ENCODE measurements at places on chromosomes 3 and 15. TPM values are rescaled to one million over a fixed set of nuclear protein-coding genes. Genes with fewer than 3 reads are reported as not detected.

SLC22A13 gene
- 0.33 TPM for total RNA-seq

RYK gene
- 82.7 TPM for total RNA-seq

CYP8B1 gene
- 0.08 TPM for total RNA-seq

IL16 gene
- 1.0 TPM for total RNA-seq

CD200 gene
- total RNA-seq: not detected

CHRNA5 gene
- 52.4 TPM for total RNA-seq

ANKRD63 gene
- 0.72 TPM for total RNA-seq

LRRN1 gene
- total RNA-seq: 0.13 TPM

BFSP2 gene
- total RNA-seq: 0.67 TPM

GALNT15 gene
- 0.10 TPM for total RNA-seq

GOLGA8M gene
- 0.87 TPM for total RNA-seq

POC1A gene
- total RNA-seq: 25.7 TPM

GOLGA8S gene
- 0.15 TPM for total RNA-seq

GCSAM gene
- 0.08 TPM for total RNA-seq

CFAP20DC gene
- 4.0 TPM for total RNA-seq

GNAT1 gene
- not detected for total RNA-seq

SERINC4 gene
- total RNA-seq: not detected

ACTC1 gene
- total RNA-seq: not detected

BCL2A1 gene
- total RNA-seq: 4.7 TPM

RBP2 gene
- not detected for total RNA-seq

RGMA gene
- 0.62 TPM for total RNA-seq

SCG3 gene
- 0.62 TPM for total RNA-seq

P2RY14 gene
- total RNA-seq: not detected

FAM81A gene
- total RNA-seq: 7.3 TPM

PIF1 gene
- 38.6 TPM for total RNA-seq

BRK1 gene
- total RNA-seq: 81.9 TPM

LRRC28 gene
- total RNA-seq: 39.3 TPM

IDH3A gene
- total RNA-seq: 116 TPM

TRIM42 gene
- total RNA-seq: not detected

SCN10A gene
- not detected for total RNA-seq

GATM gene
- total RNA-seq: 7.6 TPM

CDHR4 gene
- not detected for total RNA-seq

GPR62 gene
- total RNA-seq: not detected

C2CD4B gene
- total RNA-seq: 0.26 TPM

NAALADL2 gene
- 2.7 TPM for total RNA-seq

PPP1R14D gene
- 0.64 TPM for total RNA-seq

SEMA3B gene
- 1.4 TPM for total RNA-seq

FGD5 gene
- total RNA-seq: 0.77 TPM

MAP2K5 gene
- 18.3 TPM for total RNA-seq

SEMA6D gene
- total RNA-seq: 0.03 TPM

SEMA7A gene
- total RNA-seq: 11.2 TPM

LNP1 gene
- total RNA-seq: 1.8 TPM

CHRFAM7A gene
- total RNA-seq: 11.5 TPM

All from Panc1 (cell line).